ENCODE measurements at places on chromosomes 6 and 20.

DNA sequence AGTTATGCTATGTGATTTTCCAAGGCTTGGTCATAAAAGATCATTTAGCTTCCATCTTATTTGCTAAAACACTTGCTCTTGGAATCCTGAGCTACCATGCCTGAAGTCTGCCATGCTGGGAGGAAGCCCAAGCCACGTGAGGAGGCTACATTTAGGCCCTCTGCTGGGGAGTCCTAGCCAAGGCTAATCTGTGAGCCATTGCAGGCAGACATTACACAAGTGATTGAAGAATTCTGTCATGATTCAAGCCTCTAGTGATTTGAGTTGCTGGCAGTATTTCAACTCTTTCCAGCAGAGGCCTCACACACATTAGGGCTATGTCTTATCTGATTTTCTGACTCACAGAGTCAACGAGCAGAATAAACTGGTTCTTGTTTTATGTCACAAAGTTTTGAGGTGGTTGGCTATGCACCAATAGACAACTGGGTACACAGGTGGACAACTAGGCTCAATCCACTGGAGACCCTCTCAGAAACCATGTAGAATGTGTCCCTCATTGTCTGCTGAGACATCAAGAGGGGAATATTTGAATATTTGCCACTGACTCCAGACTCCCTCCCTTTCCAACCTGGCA, 227.2 kb upstream of the SULF2 start:
- DNase-seq = peak; percentile 72

GRCh38 chr6:134010974-134011373, 41.5 kb downstream of the SLC2A12 start:
- no peak for DNase-seq

DNA sequence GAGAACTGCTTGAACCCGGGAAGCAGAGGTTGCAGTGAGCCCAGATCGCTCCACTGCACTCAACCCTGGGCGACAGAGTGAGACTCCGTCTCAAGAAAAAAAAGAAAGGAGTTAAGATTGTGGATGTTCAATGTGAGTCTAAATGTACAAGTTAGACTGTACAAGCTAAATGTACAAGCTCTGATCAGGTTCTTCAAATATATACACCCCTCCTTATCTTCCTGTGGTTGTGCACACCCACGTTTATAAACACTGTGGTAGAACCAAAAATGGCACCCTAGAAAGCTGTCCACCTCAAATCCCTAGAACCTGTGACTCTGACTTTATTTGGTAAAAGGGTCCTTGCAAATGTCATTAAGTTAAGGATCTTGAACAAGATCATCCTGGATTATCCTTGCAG, 11.2 kb upstream of the RANBP9 start:
- DNase-seq = no peak

GRCh38 chr6:153781306-153781705, 257.7 kb upstream of the OPRM1 start:
- no peak for DNase-seq

- DNase-seq = peak; percentile 36
Measured at GRCh38 chr6:122869437-122870024, 80.5 kb downstream of the SMPDL3A start.

GRCh38 chr20:57475388-57476083, 49.4 kb downstream of the CTCFL start:
- no peak for DNase-seq

DNA sequence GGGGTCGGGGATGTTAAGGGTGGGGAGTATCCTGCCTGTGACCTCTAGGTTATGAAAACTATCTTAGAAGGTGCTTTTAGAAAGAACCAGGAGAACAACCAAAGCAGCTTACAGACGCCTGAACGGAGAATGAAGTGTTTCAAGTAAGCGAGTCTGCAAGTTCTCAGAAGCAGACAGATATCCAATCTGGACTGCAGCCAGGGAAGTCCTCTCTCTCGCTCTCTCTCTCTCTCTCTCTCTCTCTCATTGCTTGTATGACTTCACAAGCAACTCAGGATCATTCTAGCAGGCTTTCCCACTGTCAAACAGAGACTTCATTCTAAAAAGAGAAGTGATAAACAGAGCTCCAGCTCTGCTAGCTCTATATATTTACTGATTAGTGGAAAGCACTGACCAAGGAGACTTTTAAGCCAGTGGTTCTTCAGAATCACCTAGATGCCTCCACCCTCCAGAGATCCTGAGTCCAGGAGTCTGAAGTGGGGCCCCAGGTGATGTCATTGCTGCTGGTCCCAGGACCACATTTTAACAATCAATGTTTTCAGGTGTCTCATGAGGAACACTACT, 6.0 kb downstream of the TCF21 start:
- DNase-seq = peak; percentile 54

- no peak for DNase-seq
Measured at GRCh38 chr6:144284783-144285547, at the start of gene UTRN. TSS of gene UTRN (plus strand) at chr6:144285335. CDS start at chr6:144291829, 6,494 bp downstream.

- DNase-seq = no peak
Measured at GRCh38 chr6:135932651-135933050, 81.2 kb downstream of the PDE7B start.

DNA sequence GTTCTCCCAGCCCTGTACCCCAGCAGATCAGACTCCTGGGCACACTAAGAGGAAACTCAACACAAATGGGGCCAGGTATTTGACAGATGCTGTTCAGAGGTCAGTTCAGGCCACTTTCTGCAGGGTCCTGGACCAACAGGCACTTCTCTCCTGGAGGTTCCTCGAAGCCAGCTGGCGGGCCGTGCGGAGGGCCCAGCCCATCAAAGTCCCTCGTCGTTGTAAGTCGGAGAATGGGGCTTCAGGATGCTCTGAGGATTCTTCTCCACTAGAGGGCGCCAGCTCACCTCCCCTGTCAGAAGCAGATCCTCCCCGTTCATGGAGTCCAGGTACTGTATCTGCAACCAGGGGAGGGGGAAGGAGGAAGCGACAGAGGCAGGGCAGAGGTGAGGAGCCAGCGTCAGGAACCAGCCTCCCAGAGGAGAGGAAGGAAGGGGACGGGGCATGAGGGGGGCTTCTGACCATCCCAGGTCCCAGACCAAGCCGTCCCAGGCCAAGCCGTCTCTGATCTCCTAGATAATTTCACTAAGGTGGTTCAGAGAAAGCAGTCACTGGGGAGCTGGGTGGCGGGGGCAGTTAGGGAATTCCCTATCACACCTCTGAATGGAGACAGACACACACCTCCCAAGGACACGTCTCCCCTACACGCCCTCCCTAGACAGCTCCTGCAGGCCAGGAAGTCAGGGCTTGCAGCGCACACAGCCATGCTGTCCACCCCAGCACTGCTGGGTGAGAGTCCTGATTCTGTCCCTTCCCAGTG, 11.7 kb upstream of the FAM83C start:
- DNase-seq = peak; percentile 74

DNA sequence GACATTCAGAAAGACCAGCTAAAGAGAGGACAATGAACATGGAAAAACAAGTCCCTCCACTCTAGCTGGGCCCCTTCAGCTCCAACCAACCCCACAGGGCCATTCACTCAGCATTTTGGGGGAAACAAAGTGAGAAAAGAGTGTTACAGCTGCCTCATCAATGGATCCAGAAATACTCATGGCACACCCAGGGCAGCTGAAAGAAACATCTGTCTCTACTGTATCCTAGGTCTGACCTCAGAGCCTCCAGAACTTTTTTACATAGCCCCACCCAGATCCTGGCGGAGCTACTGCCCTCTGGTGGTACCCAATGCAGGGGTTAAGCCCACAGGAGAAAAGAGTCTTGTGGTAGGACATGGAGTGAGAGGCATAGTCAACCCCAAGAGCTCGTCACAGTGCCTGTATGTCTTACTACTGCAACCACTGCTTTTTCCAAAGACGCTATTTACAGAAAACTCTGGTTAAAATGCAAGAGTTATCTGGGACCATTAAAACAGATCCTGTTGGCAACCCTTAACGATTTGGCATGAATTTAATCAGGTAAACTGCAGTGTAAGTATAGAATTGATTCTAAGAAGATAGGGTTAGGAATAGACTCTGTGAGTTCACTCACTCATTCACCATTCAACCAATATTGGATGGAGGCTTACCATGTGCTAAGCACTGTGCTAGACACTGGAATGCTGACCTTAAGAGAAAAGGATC, 37.4 kb upstream of the FAM83C start:
- DNase-seq = no peak

DNA sequence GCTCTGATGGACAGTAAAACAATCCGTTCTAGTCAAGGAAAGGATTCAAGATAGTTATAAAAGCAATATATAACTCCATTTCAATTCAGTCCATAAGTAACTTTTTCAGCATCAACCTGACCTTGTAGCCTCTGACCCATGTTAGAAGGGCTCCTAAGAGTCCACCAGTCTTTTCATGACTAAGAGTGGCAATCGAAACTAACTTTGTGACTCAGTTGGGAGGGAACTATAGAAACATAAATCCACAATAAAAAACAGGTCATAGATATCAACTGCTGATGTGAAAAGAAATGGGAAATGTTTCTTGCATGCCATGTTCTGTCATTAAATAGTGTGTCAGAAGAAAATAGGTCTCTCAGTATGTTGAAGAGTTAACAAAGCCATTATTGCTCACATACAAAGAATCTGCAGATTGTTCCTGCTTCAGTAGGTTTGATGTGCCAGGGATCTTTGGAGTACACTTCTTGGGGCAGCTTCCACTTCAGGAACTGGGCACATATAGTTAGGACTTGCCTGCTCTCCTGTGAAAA, 16.2 kb upstream of the RBL1 start:
- no peak for DNase-seq

- DNase-seq = no peak
Measured at GRCh38 chr6:31328355-31328960, 28.5 kb downstream of the HLA-B start.

- DNase-seq = no peak
Measured at GRCh38 chr20:37262505-37262904, 891 bp upstream of the GHRH start.

DNA sequence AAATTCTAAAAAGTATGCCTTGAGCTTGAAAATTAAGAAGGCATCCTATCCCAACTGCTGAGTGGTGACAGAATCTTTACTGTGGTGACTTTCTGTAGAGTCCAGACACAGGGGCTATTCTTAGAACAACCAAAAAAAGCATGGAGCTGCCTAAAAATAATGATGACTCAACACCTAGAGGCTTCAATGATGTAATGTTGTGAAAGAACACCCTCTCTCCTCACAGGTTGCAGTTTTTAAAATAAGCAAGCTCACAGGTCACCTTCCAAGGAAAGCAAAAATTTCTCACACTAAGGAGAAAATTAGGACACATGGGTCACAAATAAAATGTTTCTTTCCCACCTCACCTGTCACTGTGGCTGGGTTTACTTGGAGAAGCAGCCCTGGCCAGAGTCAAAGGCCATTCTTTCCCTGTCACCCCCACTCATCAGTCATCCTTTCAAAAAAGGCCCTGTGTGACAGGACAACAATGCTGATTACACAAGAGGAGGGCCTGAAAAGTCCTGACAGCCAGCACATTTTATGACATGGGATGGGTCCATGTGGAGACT, 53.5 kb downstream of the RCAN2 start:
- no peak for DNase-seq

Measured in non-pigmented ciliary epithelial cell (primary cell).